CD14-positive monocyte (primary cell): ENCODE measurements at places on chromosomes 1 and 21.

DNA sequence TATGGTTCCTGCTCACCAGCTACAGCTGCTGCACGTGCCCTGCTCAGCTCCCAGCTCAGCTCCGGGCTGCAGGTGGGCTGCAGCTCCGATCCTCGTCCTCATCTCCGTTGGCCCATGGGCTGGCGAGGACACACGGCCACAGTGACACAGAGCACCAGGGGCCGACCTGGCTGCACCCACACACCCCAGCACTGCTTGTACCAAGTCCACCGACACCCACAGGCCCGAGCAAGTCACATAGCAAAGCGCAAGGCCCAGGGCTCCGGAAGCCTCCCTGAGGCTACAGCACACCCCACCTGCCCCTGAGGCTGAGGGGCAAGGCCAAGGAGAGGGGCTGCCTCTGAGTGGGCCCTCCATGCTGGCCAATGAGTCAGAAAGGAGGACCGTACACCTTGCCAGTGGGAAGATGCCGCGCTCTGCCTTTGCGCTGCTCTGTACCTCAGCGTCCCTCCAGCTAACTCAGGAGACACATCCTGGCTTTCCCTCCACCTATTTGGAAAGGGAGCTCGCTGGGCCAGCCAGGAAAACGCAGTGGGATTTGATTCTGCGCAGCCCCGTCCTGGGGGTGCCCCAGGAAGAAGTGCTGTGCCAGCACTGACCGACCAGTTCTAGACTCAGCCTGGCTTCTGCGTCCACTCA is 124.8 kb downstream of the SIK1 start:
- no peaks in the 10 kb centered on the region for H3K4me1 ChIP-seq
- no peak for DNase-seq
- no peak overlapping the region for H3K27ac ChIP-seq
- H3K4me3 ChIP-seq: no peak overlapping the region
- H3K27me3 ChIP-seq: no peaks in the 10 kb centered on the region

GRCh38 chr1:200780545-200781369 is 42.1 kb downstream of the CAMSAP2 start:
- H3K27me3 ChIP-seq: no peaks in the 10 kb centered on the region
- H3K36me3 ChIP-seq: no peaks in the 10 kb centered on the region
- H3K4me3 ChIP-seq: no peak overlapping the region
- DNase-seq: no peak
- H3K4me1 ChIP-seq: no peaks in the 10 kb centered on the region

- no peaks in the 10 kb centered on the region for H3K4me1 ChIP-seq
Observed at GRCh38 chr1:152141971-152142584, 16.9 kb downstream of the RPTN start.

- no peaks in the 10 kb centered on the region for H3K27me3 ChIP-seq
- no peaks in the 10 kb centered on the region for H3K36me3 ChIP-seq
- DNase-seq: no peak
- peaks cover 13% of the 10 kb centered on the region for H3K4me1 ChIP-seq
- no peak overlapping the region for H3K4me3 ChIP-seq
Observed at GRCh38 chr1:93313026-93313425, 32.7 kb upstream of the DR1 start.

DNA sequence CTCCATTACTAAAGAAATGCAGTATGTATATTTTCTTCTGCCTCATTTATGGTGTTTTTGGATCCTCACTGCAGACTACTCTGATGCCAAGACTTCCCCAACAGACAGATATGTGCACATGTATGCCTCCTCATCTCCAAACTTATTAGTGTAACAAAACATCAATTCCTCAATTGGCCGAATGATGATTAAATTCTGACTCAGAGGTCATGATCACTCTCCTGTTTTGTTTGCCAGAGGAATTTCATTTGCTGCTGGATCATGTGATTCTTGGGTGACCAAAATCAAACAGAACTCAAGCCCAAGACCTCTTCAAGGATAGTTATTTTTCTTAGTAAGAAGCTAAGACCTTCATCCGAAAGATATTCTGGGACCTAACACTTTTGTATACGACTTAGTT is 227.6 kb downstream of the LMO4 start:
- H3K36me3 ChIP-seq: no peaks in the 10 kb centered on the region
- no peaks in the 10 kb centered on the region for H3K4me1 ChIP-seq
- H3K4me3 ChIP-seq: no peak overlapping the region
- no peaks in the 10 kb centered on the region for H3K27me3 ChIP-seq
- no peak overlapping the region for H3K27ac ChIP-seq
- DNase-seq: no peak
